IMR-90 (cell line): ENCODE measurements at places on chromosomes 11 and 22. TPM values are rescaled to one million over a fixed set of nuclear protein-coding genes. Genes with fewer than 3 reads are reported as not detected.

EFCAB6 gene
- total RNA-seq = 1.1 TPM in 2 replicates

CDC42EP1 gene
- 4.7 and 6.1 TPM in 2 replicates for total RNA-seq

DEUP1 gene
- total RNA-seq = not detected in 2 replicates

FAM180B gene
- total RNA-seq = not detected in 2 replicates

CSNK2A3 gene
- total RNA-seq = 3.2 and 3.9 TPM in 2 replicates

EMID1 gene
- 0.28 and 0.54 TPM in 2 replicates for total RNA-seq

WNT7B gene
- under 0.01 TPM in 2 replicates for total RNA-seq

PHLDB1 gene
- total RNA-seq = 40.0 and 41.7 TPM in 2 replicates

PRODH gene
- not detected in 2 replicates for total RNA-seq

FREY1 gene
- total RNA-seq = 0.83 TPM in 1 of 2 replicates, not detected in the other

APOA1 gene
- total RNA-seq = 0.18 and 0.56 TPM in 2 replicates

MUC5AC gene
- not detected in 2 replicates for total RNA-seq
